ENCODE measurements at places on chromosomes 6 and 20. TPM values are rescaled to one million over a fixed set of nuclear protein-coding genes. Genes with fewer than 3 reads are reported as not detected.

DNA sequence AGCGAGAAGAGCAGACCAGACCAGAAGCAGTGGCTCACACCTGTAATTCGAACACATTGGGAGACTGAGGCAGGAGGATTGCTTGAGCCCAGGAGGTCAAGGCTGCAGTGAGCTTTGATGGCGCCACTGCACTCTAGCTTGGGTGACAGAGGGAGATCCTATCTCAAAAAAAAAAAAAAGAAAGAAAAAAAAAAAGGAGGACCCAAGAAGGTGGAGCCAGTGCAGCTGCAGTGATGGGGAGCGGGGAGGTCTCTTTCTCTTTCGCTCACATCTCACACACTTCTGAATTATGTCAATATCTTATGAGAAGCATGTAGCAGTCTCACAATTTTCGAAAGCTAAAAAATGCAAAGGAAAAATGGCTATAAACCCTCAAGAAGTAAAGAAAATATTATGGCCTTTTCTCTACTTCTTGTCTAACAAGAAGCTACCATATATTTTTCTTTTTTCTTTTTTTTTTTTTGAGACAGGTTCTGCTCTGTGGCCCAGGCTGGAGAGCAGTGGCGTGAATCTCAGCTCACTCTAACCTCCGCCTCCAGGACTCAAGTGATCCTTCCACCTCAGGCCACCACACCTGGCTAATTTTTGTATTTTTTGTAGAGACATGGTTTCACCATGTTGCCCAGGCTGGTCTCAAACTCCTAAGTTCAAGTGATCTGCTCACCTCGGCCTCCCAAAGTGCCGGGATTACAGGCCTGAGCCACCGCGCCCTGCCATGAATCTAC is 3.8 kb upstream of the SPO11 start:
- no peak for DNase-seq

GRCh38 chr6:13872681-13873080 is 52.1 kb upstream of the RNF182 start:
- no peak for DNase-seq

- DNase-seq, result no peak
These were observed 563.5 kb upstream of the AGPAT4 start for GRCh38 chr6:161837449-161837735.

DNA sequence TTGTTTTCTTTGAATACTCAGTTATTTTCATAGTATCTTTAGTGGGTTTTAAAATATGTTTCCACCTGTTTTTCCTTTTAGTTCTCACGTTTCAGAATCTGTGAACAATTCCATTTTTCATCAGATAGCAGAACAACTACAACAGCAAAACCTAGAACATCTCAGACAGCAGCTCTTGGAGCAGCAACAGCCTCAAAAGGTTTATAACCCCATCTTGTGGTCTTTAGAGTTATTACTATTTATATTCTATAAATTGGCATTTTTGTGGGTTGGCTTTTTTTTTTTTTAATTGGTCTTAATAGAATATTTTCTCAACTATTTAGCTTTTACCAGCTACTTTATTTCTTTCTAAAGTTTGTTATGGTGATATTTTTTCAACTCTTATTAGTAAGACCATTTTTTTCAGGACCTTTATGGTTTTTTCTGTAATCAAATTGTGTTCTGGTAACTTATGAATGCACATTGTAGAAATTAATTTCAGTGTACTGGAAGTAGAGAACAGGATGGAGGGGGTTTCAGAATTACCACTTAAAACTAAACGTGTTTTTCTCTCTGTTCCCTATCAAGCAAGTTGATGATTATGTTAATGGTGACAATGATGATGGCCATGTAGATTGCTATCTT is 72.2 kb downstream of the SCAF8 start:
- no peak for DNase-seq

- no peak for DNase-seq
These were observed 37.4 kb downstream of the VEGFA start for GRCh38 chr6:43807228-43808061.

DNA sequence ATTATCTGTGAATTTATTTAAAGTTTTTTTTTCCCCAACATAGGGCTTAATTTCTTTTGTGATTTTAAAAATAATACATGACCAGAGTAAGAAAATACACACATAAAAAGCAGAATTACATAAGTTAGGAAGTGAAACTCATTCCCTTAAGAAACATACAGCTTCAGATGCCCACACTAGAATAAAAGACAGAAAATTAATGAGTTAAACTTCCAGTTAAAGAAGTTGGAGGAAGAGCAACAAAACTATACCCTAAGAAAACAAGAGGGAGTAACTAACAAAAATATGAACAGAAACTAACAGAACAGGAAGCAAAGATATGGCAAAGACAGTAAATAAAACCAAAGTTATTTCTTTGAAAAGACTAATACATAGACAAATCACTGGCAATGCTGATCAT is 107.6 kb upstream of the CEP85L start:
- no peak for DNase-seq

DNA sequence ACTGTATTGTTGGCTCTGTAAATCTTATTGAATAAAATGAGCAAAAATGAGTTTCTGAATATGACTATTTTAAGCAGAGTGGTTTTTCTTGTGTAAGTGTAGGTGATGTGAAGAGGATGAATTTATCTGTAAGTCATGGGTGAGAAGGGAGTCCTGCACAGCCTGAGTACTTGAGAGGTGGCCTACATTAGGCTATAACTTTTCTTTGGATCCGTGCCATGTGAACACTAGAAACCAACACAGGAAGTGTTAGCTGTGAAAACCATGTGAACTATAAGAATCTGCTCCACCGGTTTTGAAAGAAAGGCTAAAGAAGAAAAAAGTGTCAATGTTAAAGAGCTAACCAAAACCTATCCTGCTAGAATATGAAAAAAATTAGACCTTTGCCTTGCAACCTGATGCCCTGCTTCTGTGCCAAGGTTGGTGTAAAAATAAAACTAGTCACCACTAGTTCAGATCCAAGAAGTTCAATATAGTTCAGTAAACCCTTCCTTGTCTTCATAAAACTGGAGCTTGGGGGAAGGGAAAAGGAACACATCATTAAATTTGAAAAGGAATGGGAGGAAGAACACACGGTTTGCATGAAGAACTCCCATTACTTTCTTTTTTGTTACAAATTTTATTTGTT is 21.3 kb downstream of the PLCB1 start:
- DNase-seq, result no peak

DNA sequence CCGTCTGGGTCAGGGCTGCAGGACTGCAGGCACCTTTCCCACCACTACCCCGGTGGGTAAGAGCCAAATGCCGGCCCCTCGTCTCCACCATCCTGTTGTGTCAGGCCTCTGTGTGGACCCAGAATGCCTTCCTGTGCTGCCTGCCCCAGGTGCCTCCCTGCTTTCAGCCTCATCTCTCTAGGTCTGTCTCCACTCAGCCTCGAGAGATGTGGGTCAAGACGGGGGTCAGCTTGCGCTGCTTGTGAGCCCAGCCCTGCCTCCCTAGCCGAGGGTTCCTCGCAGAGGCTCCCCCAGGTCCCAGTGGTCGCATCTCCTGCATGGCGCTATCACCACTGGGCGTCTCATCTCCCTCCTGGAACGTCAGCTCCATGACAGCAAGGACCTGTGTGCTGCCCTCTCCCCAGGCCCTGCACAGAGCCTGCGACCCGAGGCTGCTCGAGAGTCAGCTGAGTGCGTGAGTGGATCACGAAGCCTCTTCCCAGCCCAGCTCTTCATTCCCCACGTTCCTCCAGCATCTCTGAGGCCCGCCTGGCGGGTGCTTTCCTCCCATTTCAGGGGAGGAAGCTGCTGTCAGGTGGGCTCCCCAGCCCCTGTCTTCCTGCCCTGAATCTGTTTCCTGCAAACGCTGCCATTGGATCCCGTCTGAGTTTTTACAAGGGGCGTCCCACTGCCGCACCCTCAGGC is 38.7 kb upstream of the ZBP1 start:
- DNase-seq, result peak; percentile 3

DNA sequence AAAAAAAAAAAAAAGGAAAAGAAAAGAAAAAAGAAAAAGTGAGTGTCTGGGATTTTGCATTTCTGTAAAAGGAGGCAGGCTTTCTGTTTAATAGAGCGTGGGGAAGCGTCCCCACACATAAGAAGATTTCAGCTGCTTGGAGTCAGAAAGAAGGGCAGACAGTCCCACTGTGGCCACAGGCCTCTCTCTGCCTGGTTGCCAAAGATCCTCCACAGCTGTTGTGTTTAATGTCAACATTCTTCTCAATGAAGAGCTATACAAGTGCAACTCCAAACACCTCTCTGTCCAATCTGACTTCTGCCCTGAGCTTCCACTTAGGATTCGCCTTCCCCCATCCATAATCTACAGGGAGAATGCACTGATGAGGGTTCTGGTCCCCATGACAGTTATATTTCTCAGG is 64.3 kb upstream of the MLN start:
- DNase-seq, result no peak

DNA sequence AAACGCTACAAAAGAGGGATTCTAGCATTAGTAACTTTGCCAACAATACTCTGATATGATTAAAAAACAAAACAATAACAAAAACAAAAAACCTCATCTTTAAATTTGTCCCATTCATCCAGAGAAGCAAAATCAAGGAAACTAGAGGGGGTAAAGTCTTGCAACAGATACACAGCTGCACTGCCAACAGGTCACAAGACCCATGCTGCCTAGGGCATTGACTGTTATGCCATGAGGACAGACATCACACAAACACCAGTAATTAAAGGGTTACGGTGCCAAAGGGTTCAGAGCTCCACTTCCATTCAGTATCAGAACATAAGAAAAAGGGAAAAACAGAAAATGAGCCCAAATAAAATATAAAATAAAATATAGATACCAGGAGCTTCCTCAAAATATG is 1.6 kb downstream of the TBC1D20 start:
- no peak for DNase-seq

DNA sequence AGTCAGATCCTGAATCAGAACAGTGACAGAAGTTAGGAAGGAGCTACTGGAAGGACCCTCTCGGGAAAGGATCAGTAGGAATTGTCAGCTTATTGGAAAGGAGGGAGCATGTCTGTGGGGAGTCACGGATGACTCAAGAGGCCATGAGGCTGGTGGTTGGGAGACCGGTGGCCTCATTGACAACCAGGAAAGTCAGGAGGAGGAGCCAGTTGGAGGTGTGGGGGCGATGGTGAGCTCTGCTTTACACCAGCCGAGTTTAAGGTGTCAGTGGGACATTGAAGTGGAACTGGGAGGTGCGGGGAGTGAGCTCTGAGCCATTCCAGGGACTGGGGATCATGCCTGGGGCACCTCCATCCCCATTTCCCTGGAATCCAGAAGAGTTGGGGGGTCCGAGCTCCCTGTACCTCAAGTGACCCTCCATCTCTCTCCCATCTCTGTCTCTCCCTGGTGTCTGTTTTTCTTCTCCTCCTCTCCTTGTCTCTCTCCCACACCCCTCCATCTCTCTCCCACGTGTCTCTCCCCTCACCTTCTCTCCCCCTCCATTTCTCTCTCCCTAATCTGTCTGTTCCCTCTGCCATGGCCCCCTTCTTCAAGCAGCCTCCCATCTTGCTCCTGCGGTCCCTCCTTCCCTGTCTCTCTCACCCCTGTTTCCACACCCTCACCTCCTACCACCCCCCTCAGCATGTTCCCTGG is 14.3 kb upstream of the ZBTB9 start:
- no peak for DNase-seq

GRCh38 chr6:26022132-26022472 is 59.5 kb downstream of the TRIM38 start:
- DNase-seq, result peak; percentile 59

CHRNA4 gene
- total RNA-seq, result not detected

TRIM15 gene
- 13.5 TPM for total RNA-seq

TRAPPC3L gene
- not detected for total RNA-seq

UBD gene
- 82.8 TPM for total RNA-seq

RUNX2 gene
- total RNA-seq, result 0.66 TPM

VSTM2L gene
- 2.8 TPM for total RNA-seq

MEI4 gene
- 0.09 TPM for total RNA-seq

ADGRF4 gene
- total RNA-seq, result 7.3 TPM

SYCP2L gene
- 0.12 TPM for total RNA-seq

PDE10A gene
- 23.7 TPM for total RNA-seq

NKAIN4 gene
- total RNA-seq, result not detected

All from Calu3 (cell line).